ENCODE measurements at places on chromosomes 12 and 14.

- peak; percentile 73 for DNase-seq
These were observed 670.3 kb upstream of the TBX3 start for GRCh38 chr12:115354007-115354890.

GRCh38 chr12:12745576-12746211 lies 28.5 kb downstream of the CDKN1B start:
- peak; percentile 35 for DNase-seq

DNA sequence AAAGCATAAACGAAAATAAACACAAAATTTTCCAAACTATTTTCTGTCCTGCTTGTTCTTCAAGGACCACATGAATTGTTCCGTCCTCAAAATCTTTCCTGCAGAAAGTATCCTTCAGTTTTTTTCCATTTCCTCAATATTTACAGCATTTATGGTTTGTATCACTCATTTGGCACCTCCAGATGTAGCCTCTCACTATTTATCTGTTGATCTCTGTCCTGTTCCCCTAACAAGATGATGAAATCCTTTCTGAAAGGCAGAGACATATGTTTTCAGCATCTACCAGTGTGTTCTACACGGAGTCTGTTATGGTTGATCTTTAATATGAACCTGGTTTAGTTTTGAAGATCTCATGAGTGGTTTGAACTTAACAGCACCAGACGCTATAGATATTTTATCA lies 490.2 kb downstream of the NELL2 start:
- DNase-seq, result no peak

GRCh38 chr14:22231018-22231417 lies 358.0 kb downstream of the DAD1 start:
- no peak for DNase-seq

DNA sequence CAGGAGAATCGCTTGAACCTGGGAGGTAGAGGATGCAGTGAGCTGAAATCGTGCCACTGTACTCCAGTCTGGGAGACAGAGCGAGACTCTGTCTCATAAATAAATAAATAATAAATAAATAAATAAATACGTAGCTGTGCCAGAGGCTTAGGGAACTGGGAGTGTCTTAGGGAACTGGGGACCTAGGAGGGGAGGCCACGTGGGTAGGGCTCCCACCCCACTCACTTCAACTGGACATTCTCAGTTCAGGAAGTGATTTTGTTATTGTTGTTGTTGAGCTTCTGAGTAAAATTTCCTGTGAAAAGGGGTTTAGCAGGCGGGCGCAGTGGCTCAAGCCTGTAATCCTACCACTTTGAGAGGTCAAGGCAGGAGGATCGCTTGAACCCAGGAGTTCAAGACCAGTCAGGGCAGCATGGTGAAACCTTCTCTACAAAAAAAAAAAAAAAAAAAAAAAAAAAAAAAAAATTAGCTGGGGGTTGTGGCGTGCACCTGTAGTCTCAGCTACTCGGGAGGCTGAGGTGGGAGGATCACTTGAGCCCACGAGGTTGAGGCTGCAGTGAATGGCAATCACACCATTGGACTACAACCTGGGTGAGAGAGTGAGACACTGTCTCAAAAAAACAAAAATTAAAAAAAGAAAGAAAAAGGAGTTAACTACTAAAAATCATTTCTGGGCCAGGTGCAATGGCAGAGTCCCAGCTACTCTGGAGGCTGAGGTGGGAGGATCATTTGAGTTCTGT lies 19.0 kb upstream of the ANKRD9 start:
- DNase-seq, result no peak

- DNase-seq, result peak; percentile 12
These were observed 109.3 kb upstream of the MYF6 start for GRCh38 chr12:80598004-80598606.

GRCh38 chr14:93997082-93997481 lies at the start of gene CCDC197:
Gene CCDC197, plus strand, starts transcription at chr14:93997301. Its CDS starts 831 bp downstream, at chr14:93998132.
- peak; percentile 17 for DNase-seq

GRCh38 chr12:100959481-100959880 lies 164.9 kb downstream of the ANO4 start:
- DNase-seq, result peak; percentile 11

- no peak for DNase-seq
These were observed 1.5 kb downstream of the CORO1C start for GRCh38 chr12:108729612-108730364.

- peak; percentile 44 for DNase-seq
These were observed 5.3 kb downstream of the PHETA1 start for GRCh38 chr12:111363578-111363977.

- peak; percentile 6 for DNase-seq
These were observed 74.3 kb downstream of the LMO3 start for GRCh38 chr12:16531621-16532020.

- DNase-seq, result no peak
These were observed 25.9 kb upstream of the PNMA1 start for GRCh38 chr14:73739899-73740617.

DNA sequence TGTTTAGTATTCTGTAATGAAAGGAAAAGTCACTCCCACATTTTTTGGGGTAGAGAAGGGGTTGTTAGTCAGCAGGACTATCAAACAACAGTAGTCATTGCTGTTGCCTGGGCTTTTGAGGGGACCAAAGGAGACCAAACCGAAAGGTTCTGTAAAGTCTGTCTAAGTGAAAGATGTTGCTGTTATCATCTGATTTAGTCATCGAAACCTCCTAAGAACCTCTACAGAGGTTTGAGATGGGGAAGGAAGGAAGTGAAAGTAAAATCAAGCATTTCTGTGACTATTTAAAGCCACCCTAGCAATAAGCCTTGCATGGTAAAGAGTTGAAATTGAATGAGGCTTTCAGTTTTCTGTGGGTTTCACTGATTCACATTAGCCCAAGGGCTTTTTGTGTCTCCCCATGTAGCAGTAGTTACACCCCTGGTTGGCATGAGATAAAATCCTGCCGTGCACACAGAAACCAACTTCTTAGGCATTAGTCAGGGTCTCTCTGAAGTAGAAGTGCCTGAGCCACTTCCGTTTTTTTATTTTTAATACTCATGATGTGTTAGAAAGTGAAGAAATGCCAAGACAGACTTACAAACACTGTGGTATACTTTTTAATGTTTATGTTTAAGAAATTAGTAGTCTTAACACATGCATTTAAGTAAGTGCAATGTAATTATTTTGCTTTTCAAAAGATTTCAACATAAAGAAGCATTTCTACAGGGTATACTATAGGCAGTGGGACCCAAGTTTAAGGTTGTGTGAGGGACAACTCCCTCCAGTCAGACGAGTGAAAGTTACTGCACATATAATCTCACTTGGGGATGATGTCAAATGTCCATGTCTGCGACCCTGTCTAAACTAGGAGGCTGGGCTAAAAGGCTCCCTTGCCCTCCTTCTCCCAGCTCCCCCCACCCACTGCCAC lies 50.4 kb downstream of the DYRK2 start:
- no peak for DNase-seq

- DNase-seq, result no peak
These were observed 2.5 kb upstream of the TBX5 start for GRCh38 chr12:114408471-114408885.

- no peak for DNase-seq
These were observed 48.3 kb downstream of the SCN8A start for GRCh38 chr12:51639361-51639760.

DNA sequence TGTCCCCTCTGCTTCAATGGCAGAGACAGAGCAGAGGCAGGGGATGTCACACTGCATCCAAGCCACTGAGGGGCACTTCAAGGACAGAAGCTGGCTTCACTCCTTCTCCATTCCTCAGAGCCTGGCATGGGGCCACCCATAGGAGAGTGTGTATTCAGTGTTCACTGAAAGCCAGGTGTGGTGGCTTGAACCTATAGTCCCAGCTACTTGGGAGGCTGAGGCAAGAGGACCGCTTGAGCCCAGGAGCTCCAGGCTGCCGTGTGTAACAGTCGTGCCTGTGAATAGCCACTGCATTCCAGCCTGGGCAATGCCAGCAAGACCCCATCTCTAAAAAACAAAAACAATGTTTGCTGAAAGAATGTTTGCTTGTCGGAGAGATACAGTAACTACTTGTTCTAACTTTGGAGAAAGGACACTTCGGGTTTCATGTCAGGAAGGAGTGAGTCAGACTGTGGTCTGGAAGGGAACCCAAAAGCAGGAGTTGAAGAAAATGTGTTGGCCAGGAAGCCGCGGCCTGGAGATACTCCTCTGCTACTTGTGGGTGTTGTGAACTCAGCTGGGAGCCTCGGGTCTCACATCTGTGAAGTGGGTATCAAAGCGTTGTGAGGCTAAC lies 43.4 kb downstream of the ELK3 start:
- DNase-seq, result peak; percentile 75

GRCh38 chr12:78236264-78236663 lies 405.6 kb downstream of the NAV3 start:
- DNase-seq, result no peak

DNA sequence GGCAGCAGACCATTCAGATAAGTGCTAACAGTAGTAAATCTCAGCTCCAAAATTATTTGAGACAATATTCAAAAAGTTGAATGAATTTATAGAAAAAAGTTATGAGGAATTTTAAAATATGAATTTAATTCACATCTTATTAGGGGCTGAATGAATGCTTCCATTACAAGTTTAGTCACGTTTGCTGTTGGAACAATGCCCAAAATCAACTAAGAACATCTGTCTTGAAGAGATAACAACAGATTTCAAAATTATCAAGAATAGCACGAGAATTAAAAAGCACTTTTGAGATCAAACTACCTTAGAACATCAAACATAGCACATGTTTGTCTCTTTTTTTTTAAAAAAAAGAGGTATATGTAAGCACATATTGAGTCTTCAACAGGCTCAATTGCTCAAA lies 115.4 kb upstream of the PPFIA2 start:
- DNase-seq, result no peak

- no peak for DNase-seq
These were observed 157.9 kb upstream of the FKBP4 start for GRCh38 chr12:2636741-2637340.

DNA sequence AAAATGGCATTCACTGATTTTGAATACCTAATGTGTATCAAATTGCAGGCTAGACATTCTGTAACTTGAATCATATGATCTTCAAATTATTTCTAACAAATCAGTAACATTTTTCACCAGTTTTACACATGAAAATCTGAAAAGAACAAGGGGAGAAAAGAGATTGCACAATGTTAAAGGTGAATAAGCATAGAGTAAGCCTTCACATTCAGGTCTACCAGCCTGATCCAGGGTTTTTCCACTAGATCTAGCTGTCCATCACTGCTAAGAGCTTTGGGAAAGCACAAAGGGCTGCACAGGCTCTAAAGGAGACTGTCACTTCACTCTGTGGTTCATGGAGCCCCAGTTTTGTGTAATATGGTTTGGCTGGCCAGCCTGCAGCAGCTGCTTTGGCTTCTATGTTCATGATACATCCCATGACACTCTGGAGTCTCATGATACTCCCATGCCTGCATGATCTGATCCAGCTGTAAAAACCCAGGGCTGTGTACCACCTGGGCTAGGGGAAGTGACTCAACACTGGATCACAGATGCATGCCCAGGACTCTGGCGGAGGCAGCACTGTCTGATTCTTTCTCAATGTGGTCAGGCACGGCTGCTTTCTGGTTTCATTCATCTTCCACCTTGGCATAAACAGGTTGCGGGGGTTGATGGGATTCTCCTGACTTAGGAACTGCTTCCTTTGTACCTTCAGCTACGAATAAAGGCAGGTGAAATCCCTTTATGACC lies 859.7 kb downstream of the GALC start:
- DNase-seq, result peak; percentile 83

DNA sequence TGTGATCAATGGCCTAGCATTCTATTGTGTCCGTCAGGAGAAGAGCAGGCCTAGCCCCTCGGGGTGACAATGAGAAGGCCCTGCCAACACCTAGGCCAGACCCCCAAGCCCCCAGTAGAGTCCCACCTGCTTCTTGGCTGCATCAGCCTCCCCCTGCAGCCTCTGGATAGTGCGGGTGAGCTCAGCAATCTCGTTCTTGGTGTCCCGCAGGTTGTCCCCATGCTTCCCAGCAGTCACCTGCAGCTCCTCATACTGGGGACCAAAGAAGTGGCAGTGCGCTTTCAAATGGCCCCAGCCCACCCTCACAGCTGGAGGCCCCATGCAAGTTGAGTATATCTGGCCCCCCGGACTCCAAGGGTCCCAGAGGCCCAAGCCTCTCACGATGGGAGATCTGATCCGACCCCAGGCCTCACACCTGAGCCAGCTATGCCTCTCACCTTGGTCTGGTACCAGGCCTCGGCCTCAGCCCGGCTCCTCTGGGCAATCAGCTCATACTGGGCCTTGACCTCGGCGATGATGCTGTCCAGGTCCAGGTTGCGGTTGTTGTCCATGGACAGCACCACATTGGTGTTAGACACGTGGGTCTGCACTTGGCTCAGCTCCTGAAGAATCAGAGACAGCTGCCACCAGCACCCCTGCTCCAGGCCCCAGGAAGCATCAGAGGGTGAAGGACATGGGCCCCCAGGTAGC lies 10.0 kb upstream of the KRT4 start:
- DNase-seq, result no peak

GRCh38 chr14:23115039-23115731 lies 3.9 kb downstream of the CEBPE start:
- peak; percentile 89 for DNase-seq

DNA sequence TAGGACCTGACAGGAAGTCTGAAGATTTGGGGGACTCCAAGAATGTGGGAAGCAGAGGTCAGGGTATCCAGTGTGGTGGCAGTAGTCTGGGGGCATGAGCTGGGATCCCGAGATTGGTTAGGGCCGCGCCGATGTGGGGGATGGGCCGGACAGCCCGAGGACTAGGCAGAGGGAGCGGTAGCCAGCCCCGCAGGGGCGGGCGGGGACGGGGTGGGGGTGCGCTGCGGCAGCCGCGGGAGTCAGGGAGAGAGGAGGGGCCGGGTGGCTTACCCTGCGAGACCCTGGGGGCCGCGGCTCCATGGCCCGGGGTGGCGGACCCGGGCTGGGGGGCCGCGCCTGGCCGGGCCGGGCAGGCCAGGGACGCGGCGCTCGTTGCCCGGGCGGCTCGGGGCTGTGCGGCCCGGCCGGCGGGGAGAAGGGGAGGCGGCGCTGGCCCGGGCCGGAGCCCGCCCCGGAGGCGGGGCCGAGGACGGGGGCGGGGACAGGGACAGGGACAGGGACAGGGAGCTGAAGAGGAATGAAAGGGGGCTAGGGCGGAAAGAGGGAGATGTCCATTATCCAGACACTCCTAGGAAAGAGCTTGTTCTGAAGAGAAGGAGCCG lies 5.6 kb downstream of the ZNF385A start:
- peak; percentile 92 for DNase-seq

DNA sequence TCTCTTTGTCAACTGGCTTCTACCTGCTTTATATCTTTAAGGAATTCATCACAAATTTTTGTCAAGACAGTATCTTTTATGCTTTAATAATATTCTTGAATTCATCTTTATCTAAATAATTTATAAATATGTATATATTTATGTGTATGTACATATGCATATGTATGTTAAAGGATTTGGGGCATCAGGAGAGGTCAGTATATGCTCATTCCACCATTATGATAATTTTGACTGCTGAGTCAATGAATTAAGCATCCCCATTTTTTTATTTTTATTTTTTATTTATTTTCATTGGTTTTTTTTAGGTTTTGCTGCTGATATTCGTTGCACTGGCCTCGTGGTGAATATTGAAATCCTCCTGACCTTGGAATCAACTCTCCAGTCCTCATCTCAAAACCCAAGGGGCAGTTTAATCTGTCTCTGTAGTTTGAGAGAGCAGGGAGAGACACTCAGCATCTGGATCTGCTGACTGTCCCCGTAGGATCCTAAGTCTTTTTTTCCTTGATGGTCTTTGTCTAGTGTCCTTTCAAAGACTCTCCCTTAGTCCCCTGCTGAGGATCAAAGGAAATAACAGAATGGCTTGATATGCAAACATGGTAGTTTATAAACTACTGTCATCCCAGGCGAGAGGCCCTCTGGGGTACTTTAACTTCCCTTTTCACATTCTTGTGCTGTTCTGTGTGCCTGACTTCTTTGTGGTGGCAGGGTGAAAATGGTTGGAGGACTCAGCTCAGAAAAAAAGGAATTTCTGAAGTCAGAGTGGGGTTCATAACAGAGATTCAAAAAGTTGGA lies 218.7 kb downstream of the DIO2 start:
- no peak for DNase-seq

- peak; percentile 4 for DNase-seq
These were observed 46.9 kb upstream of the CAND1 start for GRCh38 chr12:67222302-67222701.

Measured in urothelium cell line (cell line).